NCI-H446 treated with DMSO at 0.1 percent for 48 hours (cell line): ENCODE measurements at places on chromosomes 6 and 20.

GRCh38 chr6:131640576-131640975, 3.5 kb downstream of the ENPP3 start:
- DNase-seq: no peak

DNA sequence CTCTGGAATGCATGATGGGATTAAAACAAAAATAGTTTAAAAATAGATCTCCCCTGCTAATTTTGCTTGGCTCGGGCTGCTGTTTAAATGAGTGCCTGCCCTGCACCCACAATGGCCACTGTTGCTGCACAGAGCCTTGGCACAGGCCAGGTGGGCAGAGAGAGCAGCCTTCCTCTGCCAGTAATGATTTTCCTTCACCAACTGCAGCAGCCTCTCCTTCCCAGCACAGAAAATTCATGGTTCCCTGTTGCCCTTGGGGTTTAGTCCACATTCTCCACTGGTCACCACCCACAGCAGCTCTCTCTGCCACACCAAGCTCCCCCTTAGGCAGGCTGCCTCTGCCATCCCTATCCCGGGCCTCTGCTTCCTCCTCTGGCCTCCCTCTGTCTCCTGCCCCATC, 30.2 kb downstream of the TGM3 start:
- DNase-seq: no peak

GRCh38 chr6:166619912-166620311, 7.1 kb downstream of the RPS6KA2 start:
- no peak for DNase-seq

- no peak for DNase-seq
Measured at GRCh38 chr20:22821081-22821727, 213.9 kb upstream of the SSTR4 start.

GRCh38 chr6:142255785-142256184, 46.0 kb upstream of the ADGRG6 start:
- no peak for DNase-seq

DNA sequence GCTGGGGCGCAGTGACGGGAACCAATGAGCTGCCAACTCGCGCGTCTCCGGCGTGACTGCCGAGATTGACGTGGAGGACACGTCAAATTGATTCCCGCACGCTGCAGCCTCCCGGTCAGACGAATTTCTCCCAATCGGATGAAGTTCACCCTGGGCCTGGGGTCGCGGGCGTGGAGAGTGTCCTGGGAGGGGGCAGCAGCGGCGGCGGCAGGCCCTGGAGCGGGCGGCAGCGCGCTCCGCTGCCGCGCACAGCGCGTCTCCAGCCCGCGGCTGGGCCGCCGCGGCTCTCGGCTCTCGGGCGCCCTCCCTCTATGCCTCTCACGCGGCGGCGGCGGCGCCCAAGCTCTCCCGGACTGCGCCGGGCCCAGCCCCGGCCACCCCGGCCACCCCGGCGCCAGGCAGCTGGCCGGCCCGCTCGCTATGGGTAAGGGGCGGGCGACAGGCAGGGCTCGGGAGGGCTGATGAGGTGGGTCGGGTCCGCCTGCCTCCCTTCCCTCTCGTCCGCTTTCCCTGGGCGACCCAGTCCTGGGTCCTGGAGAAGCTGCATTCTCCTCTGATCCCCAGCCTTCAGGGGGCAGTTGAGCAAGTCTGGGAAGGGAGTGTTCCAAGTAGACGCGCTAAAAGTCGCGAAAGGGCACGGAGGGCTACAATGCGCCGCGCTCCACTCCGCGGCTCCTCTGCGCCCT, at the start of gene PAX1:
Gene PAX1, plus strand, starts transcription at position 90 of the 686 bp plus-strand sequence. Its CDS starts 49 bp downstream, at position 139.
- no peak for DNase-seq

DNA sequence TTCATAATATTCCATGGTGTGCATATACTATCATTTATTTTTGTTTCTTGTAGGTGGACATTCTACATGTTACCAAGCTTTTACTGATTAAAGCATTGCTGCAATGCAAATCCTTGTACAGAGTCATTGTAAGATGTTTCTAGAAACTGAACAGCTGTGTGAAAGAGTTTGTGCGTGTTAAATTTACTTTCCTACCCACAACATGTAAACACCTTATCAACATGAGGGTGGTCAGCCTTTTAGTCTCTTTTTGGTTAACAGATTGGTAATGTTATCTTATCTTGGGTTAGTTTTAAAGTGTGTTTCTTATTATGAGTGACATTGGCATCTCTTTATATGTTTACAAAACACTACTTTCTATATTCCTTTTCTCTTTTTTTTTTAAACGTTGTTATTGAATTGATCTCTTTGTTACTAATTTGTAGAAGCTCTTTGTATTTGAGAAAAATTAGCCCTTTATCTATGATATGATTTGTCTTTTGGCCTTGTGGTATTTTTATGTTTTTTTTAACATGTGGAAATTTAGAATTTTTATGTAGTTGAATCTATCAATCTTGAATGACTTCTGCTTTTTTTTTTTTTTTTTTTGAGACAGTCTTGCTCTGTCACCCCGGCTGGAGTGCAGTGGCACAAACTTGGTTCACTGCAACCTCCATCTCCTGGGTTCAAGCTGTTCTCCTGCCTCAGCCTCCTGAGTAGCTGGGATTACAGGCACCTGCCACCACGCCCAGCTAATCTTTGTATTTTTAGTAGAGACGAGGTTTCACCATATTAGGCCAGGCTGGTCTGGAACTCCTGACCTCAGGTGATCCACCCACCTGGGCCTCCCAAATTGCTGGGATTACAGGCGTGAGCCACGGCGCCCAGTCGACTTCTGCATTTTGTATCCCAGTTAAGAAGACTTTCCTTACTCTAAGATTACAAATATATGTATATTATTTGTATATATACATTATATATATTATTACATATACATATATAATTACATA, 112.1 kb downstream of the TCP11 start:
- no peak for DNase-seq

- no peak for DNase-seq
Measured at GRCh38 chr6:1554141-1554475, 55.6 kb upstream of the FOXC1 start.

DNA sequence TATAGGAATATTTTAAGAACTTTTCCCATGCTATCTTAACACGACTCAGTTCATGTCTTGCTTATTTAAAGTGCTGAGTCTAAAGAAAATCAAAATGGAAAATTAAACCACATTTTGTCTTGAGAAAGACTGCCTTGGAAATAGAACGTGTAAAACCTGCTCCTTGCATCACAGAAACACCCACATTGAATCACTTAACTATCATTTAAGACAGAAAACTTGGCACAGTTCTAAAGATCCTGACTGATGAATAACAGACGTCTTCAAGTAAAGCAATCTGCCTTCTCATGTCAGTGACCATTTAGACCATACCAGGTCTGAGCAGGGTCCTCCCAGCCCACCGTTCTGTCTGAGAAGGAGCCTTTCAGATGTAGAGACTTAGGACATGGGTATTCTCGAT, 7.4 kb downstream of the PERP start:
- no peak for DNase-seq

GRCh38 chr20:42686057-42686456, 503.6 kb downstream of the PTPRT start:
- no peak for DNase-seq

- DNase-seq: no peak
Measured at GRCh38 chr6:35491558-35492257, 5.2 kb downstream of the TEAD3 start.

DNA sequence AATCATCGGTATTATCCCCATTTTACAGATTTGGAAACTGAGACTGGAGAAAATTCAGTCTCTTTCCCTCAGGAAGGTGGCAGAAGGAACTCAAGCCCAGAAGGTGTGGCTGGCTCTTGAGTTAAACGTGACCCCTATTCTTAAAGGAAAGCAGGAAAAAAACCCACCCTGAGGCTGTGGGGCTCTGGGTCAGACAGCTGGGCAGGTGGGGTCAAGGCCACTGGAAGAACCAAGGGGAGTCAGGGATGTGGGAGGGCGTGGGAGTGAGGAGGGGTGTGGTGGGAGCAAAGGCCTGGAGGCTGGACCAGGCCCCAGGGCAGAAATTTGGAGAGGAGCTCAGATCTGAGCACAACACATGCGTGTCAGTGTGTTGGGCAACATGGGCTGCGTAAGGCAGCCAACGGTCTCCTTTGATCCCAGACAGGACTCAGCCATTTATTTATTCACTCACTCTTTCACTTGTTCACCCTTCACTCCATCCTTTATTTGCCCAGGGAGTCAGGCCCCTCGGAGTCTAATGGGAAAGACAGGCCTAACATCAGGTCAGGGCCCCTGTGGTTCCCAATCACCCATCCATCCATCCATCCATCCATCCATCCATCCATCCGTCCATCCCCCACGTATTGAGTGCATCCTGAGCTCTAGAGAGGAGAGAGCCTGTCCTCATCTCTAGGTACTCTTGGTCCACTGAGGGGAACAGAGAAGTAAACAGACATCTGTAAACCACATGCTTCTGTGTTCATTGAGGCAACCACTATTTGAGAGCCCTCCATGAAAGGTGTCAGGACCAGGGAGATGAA, 165.0 kb downstream of the VEGFA start:
- no peak for DNase-seq

DNA sequence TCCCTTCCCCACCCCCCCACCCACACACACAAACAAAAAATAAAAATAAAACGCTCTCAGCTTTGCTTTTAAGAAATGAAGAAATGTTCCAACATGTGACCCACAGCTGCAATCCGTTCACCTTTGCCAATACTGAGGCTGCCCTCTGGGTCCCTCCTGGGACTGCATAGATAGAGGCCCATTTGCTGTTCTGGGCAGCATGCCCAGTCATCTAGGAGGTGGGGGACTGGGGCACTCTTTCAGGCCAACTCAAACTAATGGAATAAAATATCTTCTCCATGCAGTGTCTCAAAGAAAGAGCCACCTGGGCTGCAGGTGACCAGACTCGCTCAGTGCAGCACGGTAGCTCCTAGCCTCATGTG, 79.9 kb downstream of the SLC22A3 start:
- DNase-seq: peak; percentile 17

- no peak for DNase-seq
Measured at GRCh38 chr6:41226752-41227151, 1.4 kb upstream of the TREML4 start.

DNA sequence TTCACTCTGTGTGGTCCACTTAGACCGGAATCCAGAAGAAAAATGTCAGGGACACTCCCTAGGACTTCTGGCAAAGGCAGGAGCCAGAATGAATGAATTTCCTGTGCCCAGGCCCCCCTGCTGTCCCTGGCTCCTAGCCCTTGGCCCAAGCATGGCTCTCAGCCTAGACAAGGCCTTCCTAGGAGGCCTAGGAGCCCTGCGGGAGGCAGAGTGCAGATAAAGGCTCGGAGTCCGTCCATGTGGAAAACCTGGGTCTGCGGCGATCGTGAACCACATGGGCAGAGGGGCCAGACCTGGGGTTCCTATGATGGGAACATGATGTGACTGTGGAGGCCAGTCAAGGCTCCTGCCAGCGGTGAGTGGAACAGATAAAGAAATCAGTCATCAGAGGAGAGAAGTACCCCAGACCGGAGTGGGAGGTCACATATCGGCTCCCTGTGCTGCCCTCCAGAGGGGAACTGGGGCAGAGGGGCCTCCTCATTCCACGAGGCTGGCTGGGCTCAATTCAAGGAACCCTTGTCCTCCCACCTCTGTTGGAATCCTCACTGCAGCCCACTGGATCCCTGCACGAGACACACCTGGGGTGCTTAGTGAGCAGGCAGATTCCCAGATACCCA, 5.9 kb upstream of the VSTM2L start:
- no peak for DNase-seq

DNA sequence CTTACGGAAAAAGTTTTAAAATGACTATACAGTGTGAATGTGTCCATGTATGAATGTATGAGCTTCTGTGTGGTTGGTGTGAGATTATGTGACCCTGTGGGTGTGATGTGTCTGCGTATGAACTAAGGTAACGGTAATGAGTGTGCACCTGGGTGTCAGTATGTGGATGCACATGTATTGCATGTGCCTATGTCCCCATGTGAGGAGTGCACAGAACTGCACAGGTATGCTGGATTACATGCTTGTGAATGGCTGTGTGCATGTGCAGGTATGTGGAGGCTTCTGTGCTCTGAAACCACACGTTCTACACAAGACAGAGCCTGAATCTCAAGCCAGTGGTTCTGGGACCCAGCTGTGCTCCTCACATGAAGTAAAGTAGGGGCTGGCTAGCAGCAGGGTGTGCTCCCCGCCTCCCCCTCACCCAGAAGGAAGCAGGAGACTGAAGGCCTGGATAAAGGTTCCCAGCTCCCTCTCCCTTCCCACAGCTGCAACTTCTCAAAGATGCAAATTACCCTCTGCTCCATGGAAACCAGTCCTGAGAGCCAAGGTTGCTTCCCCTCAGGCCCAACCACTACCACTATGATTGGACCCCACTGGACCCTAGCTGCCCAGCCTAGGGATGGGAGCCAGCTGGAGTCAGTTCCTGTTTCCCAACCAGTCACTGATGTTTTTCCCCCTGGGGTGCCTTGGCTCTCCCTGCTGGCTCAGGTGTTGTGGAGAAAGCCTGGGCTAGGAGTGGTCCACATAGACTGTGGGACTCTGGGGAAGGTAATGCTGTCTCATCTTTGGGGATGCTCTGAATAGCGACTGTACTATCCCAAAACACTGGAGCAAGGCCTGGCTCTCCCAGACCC, 24.8 kb upstream of the SPDEF start:
- DNase-seq: no peak

DNA sequence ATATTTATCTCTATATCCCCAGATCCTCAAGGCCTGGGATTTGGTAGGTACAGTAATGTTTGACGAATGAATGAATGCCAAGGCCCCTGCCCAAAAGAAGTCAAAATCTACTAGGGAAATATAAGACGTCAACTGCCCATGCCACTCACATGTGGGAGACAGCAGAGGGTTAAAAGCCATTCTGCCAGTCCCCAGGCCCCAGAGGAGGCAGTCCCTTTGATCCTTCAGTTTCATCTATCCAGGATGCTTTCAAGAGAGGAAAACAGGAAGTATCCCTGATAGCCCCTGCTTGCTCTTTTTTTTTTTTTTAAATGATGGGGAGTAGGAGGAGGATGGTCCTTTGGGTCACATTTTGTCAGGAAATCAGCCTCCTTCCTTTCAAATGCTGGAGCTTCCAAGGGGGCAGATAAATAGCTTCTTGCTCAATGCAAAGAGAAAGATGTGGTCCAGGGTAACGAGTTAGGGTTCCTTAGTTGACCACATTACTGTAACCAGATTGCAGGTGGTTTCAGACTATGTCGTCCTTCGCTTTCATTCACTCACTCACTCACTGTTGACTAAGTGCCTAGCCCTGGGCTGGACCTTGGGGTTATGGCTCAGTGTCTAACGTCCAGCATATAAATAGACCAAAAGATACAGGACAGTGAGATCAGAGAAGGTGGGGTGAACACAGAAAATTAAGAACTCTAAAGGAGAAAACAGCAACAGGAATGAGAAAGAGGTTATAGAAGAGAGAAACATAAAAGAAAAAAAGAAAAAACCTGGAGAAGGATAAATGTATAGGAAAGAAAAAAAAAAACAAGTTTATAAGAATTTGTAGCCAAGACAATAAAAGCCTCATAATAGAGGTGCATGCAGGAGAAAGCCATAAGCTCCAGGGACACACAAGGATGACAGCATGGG, 64.6 kb upstream of the PIM1 start:
- DNase-seq: no peak

- no peak for DNase-seq
Measured at GRCh38 chr20:37349517-37350491, 3.9 kb downstream of the SRC start.

GRCh38 chr6:37435816-37436215, 2.8 kb downstream of the CMTR1 start:
- DNase-seq: no peak

- no peak for DNase-seq
Measured at GRCh38 chr20:57930351-57930750, 220.5 kb upstream of the PMEPA1 start.
